ENCODE measurements at places on chromosomes 5 and 9.

DNA sequence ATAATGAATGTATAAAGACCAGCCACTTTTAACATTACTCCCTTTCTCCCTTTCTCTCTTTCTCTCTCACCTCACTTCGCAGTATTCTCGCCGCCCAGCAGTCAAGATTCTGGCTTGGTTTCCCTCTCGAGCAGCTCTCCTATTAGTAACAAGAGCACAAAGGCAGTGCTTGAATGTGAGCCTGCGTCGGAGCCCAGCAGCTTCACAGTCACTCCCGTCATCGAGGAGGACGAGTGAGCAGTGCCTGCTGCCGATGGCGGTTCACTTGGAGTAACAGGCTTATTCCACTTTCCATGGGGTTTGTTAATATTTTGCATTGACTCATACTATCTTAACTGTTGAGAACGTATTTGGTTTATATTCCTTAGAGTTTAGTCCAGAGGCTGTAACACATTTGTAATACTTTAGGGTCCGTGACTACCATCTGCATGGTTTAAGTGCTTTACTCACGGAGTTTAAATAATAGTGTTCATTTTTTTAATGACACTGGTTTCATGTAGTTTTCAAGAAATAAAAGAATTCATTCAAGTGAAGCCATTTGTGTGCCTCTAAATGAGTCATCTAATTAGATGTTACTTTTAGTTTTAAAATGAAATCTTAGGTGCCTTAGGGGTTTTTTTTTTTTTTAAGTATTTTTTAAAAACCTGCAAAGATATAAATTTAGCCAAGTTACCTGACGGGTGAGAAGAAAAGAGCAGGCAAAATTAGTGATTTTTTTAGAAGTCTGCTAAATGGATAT is 8.4 kb upstream of the DMRT3 start:
- DNase-seq: no peak

DNA sequence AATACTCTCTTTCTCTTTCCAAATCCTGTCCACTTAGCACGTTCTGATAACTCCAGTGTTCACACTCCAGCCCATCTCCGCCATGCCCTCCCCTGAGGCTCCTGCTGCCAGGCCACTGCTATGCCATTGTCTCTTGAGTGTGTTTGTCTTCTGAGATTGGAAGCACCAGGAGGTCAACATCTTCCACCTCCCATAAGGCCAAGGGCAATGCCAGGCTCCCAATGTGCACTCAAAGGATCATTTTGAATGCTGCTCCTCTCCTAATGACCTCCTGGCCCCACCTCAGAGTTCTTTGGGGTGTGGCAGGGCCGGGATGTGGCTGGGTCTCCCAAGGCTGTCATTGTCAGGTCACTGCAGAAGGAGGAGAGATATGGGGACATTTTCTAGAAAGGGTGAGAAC is 19.5 kb downstream of the IGIP start:
- no peak for DNase-seq

GRCh38 chr5:82513738-82514137 is 235.6 kb upstream of the RPS23 start:
- DNase-seq: no peak

GRCh38 chr5:6404129-6404528 is 25.8 kb upstream of the MED10 start:
- no peak for DNase-seq

Measured in NCI-H1417 treated with DMSO at 0.1 percent for 48 hours (cell line).